Activated T-helper 1 cell treated with anti-CD3 and anti-CD28 coated beads, Interleukin-2, amount 50 U/mL, for 16 hours (primary cell): ENCODE measurements at places on chromosomes 4 and X.

DNA sequence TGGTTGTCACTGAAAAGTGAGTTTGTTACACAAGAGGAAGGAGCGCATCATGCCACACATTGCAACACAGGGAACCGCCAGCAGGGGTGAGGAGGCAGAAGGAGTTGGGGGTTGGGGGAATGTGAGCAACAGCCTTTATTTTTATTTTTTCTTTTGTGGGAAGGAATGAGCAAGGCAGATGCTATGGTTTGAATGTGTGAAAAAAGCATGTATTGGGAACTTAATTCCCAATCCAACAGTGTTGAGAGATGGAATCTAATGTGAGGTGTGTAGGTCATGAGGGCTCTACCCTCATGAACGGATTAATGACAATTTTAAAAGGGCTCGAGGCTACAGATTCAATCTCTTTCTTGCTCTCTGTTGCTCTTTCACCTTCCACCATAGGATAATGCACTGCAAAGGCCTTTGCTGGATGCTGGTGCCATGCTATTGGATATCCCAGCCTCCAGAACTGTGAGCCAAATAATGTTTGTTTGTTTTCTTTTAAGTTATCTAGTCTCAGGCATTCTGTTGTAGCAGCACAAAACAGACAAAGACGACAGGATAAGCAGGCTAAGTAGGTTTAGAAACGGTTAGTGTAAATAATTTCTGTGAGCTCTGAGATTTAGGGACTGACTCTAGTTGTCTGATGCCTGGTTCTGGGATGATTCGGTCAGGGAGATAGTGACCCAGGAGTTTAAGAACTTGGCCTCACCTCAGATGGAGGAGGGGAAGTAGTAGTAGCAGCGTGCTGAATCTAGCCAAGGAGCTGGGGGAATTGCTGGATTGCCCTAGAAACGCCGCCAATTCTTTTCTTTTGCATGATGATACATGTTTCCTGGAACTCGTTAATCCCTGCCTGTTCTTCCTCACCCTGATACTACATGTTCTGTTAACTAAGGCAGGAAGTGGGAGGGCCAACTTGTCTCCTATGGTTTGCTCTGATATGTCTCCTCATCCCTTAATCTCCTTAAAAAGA lies 156.6 kb upstream of the CTSO start:
- no peak for DNase-seq

GRCh38 chr4:75169427-75169826 lies 236.5 kb downstream of the PARM1 start:
- no peak for DNase-seq

GRCh38 chr4:70844180-70844579 lies 4.5 kb upstream of the GRSF1 start:
- no peak for DNase-seq

DNA sequence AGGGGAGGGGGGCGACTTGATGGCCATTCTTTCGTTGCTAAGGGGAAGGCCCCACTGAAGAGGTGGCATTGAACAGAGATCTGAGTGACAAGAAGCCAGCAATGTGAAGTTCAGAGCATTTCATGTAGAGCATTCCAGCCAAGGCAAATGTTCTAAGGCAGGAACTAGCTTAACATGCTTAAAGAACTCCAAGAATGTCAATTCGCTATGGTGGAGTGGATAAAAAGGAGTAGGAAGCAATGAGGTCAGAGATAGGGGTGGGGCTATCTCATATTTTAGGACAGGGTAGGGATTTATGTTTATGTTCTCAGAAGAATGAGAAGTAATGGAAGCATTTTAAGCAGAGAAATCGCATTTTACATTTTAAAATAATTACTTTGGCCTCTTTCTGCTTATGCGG lies 130.9 kb downstream of the TTC29 start:
- DNase-seq: no peak

DNA sequence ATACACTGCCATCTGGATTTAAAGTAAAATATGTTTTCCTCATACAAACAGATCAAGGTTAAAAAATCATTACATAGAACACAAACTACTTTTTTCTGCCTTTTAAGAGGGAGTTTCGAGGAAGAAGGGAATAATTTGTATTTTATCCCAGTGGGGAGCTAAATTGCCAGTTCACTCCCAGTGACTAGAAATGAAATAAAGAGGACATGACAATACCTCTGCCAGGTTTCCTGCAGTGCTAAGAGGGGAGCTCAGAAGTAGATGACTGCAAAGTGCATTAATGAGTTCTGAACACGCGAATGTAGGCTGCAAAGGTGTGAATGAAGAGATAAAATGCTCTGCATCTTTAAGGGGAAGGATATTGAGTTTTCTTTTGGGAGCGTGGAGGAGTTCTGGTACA lies 69.7 kb downstream of the SRPX start:
- DNase-seq: no peak

DNA sequence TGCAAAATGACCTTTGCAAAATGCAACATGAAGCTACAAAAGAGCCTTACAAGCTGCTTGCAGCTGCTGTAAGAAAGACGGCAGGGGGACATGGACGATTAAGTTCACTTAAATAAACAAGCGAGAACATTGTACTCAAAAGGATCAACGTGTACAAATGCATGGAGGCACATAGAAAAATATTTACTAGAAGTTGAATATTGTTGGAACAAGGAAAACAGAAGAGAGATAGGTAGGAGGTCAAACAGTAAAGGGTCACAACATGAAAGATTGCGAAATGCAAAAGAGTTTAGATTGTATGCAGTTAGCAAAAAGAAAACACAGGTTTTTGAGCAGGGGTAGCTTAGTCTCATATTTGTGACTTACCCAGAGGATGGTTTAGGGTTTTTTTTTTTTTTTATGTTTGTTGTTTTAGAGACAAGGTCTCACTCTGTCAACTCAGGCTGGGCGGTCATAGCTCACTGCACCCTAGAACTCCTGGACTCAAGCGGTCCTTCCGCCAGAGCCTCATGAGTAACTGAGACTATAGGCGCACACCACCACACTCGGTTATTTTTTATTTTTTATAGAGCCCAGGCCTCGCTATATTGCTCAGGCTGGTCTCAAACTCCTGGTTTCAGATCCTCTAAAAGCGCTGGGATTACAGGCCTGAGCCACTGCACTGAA lies 1.4 kb upstream of the PHF8 start:
- DNase-seq: no peak

- DNase-seq: no peak
Measured at GRCh38 chrX:146238173-146238572, 420.5 kb downstream of the SLITRK2 start.

GRCh38 chr4:167248271-167248670 lies 14.0 kb upstream of the SPOCK3 start:
- DNase-seq: no peak

DNA sequence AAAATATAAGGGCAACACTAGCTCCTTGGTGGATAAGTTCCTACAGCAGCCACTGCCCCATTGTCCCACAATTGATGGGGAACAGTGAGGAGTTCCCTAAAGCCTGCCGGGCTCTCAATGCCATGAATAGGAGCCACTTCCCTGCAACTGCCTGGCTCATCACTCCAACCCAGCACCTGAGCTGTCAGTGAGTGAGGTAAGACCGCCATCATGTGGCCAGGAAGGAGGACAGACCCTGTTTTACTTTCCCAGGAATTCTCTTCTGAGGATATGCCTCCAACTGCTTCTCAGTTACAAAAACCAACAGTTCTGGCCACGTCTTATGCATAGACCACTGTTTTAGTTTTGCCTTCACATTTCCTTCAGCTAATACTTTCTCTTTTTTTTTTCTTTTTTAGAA lies 45.5 kb downstream of the SRPX start:
- DNase-seq: no peak

GRCh38 chr4:136571315-136571714 lies 961.0 kb downstream of the PCDH18 start:
- no peak for DNase-seq

DNA sequence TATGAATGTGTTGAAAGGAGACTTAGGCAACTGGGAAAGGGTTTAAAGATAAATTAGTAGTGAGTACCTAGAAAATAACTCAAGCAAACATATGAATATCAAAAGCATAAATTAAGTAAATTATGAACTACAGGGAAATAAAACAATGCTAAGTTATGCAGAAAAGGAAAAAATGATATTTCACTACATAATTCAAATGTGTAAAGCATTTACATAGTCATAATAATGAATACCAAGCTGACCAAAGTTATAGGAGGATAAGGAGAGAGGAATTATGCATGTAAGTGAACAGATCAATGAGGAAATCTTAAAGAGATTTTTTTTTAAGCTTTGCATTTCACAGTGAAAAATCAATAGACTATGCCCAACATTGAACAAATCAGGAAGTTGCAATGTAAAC lies 145.0 kb downstream of the HDX start:
- no peak for DNase-seq

- no peak for DNase-seq
Measured at GRCh38 chr4:124389591-124389990, 322.9 kb downstream of the ANKRD50 start.

DNA sequence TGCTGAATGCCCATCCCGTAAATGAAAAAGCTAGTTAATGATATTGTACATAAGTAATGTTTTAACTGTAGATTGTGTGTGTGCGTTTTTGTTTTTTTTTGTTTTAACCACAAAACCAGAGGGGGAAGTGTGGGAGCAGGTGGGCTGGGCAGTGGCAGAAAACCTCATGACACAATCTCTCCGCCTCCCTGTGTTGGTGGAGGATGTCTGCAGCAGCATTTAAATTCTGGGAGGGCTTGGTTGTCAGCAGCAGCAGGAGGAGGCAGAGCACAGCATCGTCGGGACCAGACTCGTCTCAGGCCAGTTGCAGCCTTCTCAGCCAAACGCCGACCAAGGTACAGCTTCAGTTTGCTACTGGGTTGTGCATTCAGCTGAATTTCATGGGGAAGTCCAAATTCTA lies at the start of gene SPP1:
Gene SPP1 (plus strand): TSS at position 249 of the 400 bp plus-strand sequence. CDS start 1,182 bp downstream, outside the sequence.
- DNase-seq: no peak

GRCh38 chrX:149272690-149273463 lies 232.2 kb downstream of the IDS start:
- DNase-seq: no peak

DNA sequence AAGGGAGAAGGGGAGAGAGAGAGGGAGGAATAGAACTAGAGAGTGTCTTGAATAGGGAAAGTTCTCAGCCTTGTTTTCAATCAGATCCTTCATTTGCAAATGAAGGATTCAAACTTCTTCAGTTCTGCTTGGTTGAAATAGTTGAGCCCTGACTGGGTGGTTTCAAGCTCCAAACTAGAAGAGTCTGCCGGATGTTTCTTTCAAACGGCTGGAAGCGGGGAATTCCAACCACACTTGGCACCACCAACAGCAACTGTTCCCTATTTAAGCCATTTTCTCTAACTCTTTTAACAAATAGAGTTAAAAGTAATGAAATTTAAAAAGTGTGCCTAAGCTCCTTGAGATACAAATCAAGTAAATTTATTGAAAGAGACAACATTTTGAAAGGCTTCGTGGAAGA lies 67.5 kb upstream of the DDX60 start:
- DNase-seq: no peak

GRCh38 chrX:100748108-100748507 lies 16.2 kb upstream of the SYTL4 start:
- DNase-seq: no peak

DNA sequence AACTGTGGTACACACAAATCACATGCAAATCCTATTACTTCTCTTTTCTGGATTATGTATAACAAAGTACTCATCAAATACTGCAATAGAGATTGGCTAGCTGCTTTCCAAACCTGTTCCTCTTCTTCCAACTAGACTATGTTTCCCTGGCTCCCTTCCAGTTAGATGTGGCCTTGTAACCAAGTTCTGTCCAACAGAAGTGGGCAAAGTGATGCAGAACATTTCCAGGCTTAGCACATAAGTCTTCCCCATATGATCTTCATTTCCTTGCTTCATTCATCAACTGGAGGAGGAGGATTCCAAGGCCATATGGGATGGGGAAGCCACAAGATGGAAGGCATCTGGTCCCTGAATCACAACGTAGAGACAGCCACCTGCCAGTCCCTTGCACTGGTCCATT lies 8.0 kb downstream of the SLC9A7 start:
- DNase-seq: no peak

DNA sequence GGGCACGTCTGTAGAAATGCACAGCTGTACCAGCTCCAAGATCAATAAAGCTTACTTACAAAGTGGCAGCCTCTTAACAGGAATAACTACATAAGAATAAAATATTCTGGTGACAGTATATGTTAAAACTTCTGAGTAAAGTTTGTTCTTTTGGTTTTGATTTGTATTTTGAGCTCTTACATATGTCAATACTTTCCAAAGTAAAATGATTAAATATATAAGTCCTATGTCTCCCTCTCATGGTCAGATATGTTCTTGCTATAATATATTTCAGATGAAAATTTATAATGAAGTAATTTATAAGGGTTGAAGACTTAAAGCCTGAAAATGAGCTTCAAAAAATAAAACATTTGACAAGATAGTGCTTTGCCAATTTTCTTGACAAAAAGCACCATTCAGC lies 254.4 kb downstream of the NPFFR2 start:
- no peak for DNase-seq

GRCh38 chr4:123468479-123469031 lies 72.0 kb downstream of the SPRY1 start:
- DNase-seq: no peak

DNA sequence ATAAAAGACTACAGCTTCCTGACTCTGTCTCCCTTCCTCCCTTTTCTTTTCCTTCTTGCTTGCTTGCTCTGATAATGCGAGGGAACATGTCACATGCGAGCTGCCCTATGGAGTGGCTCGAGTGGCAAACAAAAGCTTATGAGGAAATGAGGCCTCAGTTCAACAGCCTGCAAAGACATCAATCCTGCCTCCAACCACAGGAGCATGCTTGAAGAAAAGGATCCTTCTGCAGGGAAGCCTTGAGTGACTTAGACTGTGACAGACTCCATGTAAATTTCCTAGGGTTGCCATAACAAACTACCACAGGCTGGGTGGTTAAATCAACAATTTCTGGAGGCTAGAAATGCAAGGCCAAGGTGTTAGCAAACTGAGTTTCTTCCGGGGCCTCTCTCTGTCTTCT lies 152.5 kb downstream of the NR3C2 start:
- no peak for DNase-seq

DNA sequence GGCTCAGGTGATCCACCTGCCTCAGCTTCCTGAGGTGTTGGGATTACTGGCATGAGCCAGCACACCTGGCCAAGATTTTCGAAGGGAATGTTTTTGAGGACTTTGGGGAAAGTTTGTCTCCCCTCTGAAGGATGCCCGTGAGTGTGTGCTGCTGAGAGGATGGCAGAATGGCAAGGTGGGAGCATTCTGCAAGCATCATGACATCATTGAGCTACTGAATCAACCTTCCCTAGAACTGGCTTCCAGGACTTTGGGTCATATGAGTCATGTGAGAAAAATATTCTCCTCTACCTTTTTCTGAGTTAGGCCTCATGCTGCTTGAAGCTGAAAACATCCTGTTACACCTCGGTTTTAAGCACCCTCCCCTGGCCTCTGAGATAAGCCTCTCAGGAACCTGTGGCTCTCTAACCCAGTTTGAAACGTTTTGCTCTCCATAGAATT lies 31.0 kb downstream of the TMEM131L start:
- no peak for DNase-seq

DNA sequence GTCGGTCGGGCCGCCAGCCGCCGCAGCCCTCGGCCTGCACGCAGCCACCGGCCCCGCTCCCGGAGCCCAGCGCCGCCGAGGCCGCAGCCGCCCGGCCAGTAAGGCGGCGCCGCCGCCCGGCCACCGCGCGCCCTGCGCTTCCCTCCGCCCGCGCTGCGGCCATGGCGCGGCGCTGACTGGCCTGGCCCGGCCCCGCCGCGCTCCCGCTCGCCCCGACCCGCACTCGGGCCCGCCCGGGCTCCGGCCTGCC lies 213 bp downstream of the NFKB1 start:
- DNase-seq: no peak
